ENCODE measurements at places on chromosomes 7 and 10. TPM values are rescaled to one million over a fixed set of nuclear protein-coding genes. Genes with fewer than 3 reads are reported as not detected.

SMARCD3 gene
- 1.4 TPM for total RNA-seq

ASB4 gene
- not detected for total RNA-seq

FAM13C gene
- not detected for total RNA-seq

C10orf62 gene
- total RNA-seq = not detected

HOXA9 gene
- not detected for total RNA-seq

GIMAP6 gene
- 36.2 TPM for total RNA-seq

KLF14 gene
- total RNA-seq = not detected
